AG04449 (cell line): ENCODE measurements at places on chromosomes 1 and 21.

DNA sequence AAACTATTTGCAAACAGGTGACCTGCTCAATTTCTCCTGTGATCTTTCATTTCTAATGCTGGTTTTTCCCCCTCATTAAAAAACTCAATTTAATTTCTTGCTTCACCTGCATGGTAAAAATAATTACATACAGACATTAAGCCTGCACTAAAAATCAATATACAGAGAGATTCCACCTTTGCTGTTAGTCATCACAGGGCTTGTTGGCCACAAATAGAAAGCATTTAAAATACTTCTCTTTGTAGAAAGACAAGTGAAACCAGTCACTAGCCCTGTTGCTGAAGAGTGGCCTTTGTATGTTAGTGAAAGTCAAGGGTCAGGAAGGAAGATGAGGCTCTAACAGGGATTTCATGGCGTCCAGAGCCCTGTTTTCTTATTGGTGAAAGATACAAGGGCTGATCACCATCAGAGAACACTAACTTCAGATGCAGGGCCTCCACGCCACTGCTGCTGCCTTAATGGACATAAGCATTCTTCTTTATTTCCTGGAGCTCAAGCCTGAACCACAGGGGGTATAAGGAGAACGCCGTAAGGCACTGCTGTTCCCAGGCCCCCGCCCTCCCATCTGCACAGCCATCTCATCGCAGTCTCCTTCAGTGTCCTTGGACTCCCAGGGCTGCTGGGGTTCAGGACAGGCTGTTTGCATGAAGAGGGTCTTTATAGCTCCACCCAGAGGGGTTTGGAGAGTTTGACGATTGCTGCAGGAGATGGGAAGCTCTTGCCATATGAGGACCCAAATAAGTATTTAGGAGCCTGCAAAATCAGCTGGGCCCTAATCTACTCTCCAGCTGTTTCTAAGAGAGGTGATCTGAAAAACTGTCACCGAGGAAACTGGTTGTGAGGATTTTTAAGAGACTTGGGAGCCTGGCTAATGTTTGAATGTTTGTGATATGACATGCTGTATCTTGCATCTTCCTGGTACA lies 117.3 kb upstream of the IRF2BP2 start:
- no peak for DNase-seq

GRCh38 chr1:111471012-111471411 lies 2.8 kb upstream of the C1orf162 start:
- no peak for DNase-seq

- DNase-seq = no peak
Observed at GRCh38 chr1:27658951-27659496, 13.0 kb downstream of the IFI6 start.

GRCh38 chr1:3767328-3767925 lies 5.1 kb upstream of the SMIM1 start:
- no peak for DNase-seq

DNA sequence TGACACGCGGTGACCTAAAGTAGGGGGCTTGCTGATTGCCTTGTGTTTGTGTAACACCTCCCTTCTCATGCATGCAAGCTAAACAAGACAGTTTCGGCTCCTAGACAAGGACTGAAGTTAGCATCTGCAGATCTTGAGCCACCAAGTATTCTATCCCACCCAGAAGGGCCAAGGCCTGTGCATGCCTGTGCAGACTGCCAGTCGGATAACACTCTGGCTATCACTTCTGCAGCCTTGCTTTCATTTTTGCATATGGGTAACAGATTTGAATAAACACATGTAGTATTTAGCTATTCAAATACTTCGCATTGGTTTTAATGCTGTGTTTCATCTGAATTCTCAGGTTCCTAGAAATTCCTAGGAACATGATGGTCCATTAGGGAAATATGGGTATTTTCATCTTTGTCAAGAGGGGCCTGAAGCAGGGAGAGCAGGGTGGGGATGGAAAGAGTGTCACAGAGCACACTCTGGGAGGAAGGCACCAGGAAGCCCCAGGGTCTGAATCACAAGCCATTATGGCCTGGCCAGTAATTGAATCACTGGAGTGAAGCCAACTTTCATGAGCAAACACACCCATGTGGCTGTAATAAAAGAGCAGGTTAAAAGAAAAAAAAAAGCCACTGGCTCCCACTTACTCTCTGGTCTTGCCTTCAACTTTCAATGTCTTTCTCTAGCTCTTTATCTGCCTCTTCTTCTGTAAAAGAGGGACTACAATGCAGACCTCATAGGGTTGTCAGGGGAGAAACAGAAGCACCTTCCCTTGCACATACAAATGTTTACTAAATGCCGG lies 28.3 kb downstream of the GADD45A start:
- no peak for DNase-seq

DNA sequence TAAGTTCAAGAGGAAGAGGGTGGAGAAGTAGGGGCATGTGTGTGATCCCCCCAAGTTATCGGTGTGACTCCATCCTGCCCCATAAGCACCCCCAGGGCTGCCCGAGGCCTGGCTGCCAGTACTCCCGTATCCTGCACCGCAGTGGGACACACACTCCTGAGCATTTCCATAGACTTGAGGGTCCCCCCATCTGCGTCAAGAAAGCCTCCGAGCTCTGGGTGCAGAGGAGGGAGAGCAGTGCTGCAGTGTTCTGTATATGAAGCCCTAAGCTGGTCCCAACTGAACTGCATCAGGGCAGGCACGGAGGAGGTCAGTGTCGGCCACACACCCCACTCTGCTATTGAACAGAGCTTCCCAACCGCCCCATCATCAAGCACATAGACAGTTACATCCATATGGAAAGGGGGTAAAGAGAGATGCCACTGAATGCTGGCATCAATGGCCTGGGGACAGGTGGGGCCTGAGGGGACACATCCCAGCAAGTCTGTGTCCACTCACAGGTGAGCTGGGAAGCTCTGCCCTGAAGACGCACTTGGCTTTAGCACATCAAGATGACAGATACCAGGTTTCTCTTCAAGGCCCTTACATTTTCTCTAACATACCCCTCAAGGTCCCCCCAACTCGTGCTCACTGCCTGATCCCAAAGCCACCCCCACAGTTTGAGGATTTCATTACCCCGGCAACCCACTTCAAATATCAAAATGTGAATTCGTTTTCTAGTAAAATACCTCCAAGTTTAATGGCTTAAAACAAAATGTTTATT lies 64.3 kb downstream of the EVA1C start:
- DNase-seq = no peak

DNA sequence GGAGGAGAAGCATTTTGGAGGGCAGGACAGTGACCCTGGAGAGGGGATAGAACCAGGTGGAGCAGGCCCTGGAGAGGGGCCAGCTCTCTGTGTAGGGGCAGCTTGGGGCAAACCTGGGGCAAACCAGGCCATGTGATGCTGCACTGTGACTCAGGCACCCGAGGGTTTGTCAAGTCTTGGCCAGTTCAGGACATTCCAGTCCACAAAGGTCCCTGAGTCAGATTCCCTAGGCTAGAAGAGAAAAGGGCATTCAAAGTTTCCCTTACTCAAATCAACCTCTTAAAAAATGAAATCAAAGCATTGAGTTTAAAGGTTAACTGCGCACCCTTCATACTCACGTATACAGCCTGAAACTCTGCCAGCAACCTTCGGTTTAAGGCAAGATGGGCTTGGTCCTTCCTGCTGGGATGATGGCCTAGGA lies 25.2 kb upstream of the PLA2G2C start:
- DNase-seq = no peak

- DNase-seq = no peak
Observed at GRCh38 chr1:207221934-207222351, 99.5 kb upstream of the CD55 start.
